Breast epithelium (tissue), 4 donors: ENCODE measurements at places on chromosomes 4 and X.

DNA sequence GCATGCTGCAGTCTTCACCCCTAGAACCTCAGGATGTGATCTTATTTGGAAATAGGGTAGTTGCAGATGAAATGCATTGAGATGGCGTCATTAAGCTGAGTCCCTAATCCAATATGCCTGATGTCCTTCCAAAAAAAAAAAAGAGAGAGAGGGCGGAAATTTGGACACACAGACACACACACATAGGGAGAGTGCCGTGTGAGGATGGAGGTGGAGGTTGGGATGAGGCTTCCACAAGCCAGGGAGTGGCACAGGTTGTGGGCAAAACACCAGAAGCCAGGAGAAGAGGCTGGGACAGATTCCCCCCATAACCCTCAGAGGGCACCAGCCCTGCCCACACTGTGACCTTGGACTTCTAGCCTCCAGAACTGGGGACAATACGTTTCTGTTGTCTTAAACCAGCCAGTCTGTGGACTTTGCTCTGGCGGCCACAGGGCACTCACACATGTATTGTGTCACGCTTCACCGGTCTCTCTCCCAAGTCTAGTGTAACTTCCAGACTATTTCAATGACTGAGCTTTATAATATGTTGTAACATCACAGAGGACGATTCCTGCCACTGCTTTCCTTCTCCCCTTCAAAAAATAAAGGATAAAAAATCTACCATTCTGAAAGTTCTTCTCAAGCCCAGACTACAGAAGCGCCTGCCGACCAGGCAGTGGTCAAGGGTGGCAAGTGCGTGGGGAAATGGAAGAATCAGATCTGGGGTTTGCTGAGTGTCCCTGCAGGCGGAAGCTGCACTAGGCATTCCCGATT lies 35.8 kb upstream of the MAN2B2 start:
- H3K27ac ChIP-seq: no peak overlapping the region
- H3K4me1 ChIP-seq: no peaks in the 10 kb centered on the region
- H3K4me3 ChIP-seq: no peak overlapping the region
- H3K27me3 ChIP-seq: no peaks in the 10 kb centered on the region
- H3K36me3 ChIP-seq: no peaks in the 10 kb centered on the region

GRCh38 chr4:74962584-74962983 lies 29.7 kb downstream of the PARM1 start:
- no peak overlapping the region for H3K4me3 ChIP-seq
- H3K27me3 ChIP-seq: no peaks in the 10 kb centered on the region

GRCh38 chr4:116055857-116056827 lies 942.7 kb upstream of the NDST4 start:
- no peaks in the 10 kb centered on the region for H3K36me3 ChIP-seq
- no peaks in the 10 kb centered on the region for H3K27me3 ChIP-seq
- no peak overlapping the region for H3K27ac ChIP-seq

DNA sequence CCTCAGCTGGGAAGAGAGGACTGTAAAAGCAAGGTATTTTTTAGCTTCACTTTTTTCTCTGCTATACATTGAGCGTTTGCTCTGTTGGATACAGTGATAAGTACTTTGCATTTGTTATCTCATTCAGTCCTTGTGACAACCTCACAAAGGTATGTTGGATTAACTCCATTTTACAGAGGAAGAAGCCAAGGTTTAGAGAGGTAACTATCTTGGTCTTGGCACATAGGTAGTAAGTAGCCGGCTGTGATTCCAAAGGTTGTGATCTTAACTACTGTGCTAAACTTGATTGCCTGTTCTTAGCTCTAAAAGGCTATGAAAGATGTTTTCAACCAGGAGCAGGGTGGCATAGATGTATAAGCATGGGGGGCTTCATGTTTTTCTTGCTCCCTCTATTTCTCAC lies 134.4 kb downstream of the POLA1 start:
- DNase-seq: no peak
- H3K36me3 ChIP-seq: no peaks in the 10 kb centered on the region
- H3K27ac ChIP-seq: no peak overlapping the region
- H3K4me1 ChIP-seq: no peaks in the 10 kb centered on the region
- H3K27me3 ChIP-seq: peaks cover 11% of the 10 kb centered on the region

DNA sequence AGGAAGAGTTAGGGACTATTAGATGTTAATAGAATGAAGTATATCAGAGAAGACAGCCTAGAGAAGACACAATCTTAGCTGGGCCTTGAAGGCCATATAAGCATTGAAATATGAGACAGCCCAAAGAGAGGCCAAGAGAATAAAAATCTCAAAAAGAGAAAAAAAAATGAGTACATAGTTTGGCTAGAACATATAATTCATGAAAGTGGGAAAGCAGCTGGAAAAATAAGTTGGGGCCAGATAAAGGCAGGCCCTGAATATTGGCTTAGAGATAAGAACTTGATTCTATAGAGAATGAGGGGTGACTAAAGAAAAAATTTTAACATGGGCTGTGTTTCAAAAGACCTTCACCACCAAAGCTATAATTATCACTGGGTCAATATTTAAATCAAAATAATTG lies 7.4 kb upstream of the UTP3 start:
- no peak for DNase-seq
- H3K4me3 ChIP-seq: no peak overlapping the region
- no peaks in the 10 kb centered on the region for H3K27me3 ChIP-seq
- H3K36me3 ChIP-seq: no peaks in the 10 kb centered on the region
- no peak overlapping the region for H3K27ac ChIP-seq

- no peaks in the 10 kb centered on the region for H3K4me1 ChIP-seq
- no peaks in the 10 kb centered on the region for H3K27me3 ChIP-seq
- H3K27ac ChIP-seq: no peak overlapping the region
- no peak overlapping the region for H3K4me3 ChIP-seq
These were observed 186.6 kb downstream of the IL1RAPL1 start for GRCh38 chrX:28773807-28774206.

GRCh38 chrX:14997271-14997670 lies 124.0 kb downstream of the MOSPD2 start:
- H3K36me3 ChIP-seq: no peaks in the 10 kb centered on the region
- H3K4me3 ChIP-seq: no peak overlapping the region
- H3K4me1 ChIP-seq: no peaks in the 10 kb centered on the region
- no peak for DNase-seq
- peaks cover 15% of the 10 kb centered on the region for H3K27me3 ChIP-seq
- H3K27ac ChIP-seq: no peak overlapping the region

DNA sequence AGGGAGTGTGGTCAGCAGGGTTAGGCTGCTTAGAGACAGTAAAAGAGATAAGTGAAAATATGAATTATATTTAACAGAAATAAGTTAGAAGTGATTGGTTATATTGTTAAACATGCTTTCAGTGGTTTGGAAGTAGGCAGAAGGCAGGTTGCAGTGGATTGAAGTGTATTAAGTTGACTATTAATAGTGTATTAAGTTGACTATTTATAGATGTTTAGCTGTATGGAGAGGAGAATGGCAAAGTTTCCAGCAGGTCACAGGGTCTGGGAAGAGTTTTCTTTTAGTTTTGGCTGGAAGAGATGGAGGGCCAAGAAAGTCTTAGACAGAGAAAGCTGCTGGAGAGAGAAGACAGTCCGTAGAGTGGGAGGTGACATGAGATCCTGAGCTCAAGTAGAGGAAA lies 7.9 kb downstream of the SMIM20 start:
- no peaks in the 10 kb centered on the region for H3K27me3 ChIP-seq
- no peaks in the 10 kb centered on the region for H3K36me3 ChIP-seq
- H3K27ac ChIP-seq: no peak overlapping the region
- no peak for DNase-seq
- H3K4me1 ChIP-seq: no peaks in the 10 kb centered on the region

DNA sequence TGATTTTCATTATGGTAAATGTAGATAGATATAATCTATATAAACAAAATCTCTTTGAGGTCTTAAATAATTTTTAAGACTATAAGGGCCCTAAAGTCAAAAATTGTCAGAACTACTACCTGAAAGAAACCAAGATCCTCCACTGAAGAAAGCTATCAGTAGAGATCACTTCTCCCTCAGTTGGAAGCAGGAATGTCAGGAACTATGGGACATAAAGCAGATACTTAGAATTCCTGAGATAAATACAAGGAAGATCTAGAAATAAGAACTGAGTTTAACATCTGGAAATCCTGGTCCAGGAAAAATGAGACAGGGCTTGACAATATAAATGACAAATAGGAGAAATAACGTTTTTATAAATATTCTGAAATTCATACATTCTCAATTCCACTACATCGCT lies 97.2 kb downstream of the ADAMTS3 start:
- H3K27ac ChIP-seq: no peak overlapping the region
- no peak overlapping the region for H3K4me3 ChIP-seq
- no peaks in the 10 kb centered on the region for H3K36me3 ChIP-seq
- H3K27me3 ChIP-seq: no peaks in the 10 kb centered on the region
- no peaks in the 10 kb centered on the region for H3K4me1 ChIP-seq

- peak overlapping the region; percentile 86 for H3K4me3 ChIP-seq
- peaks cover 35% of the 10 kb centered on the region for H3K27me3 ChIP-seq
- no peaks in the 10 kb centered on the region for H3K4me1 ChIP-seq
- DNase-seq: peak; percentile 82
These were observed 5.9 kb downstream of the TIMM17B start for GRCh38 chrX:48891402-48892288.

- no peak overlapping the region for H3K27ac ChIP-seq
- no peak for DNase-seq
- no peak overlapping the region for H3K4me3 ChIP-seq
- H3K27me3 ChIP-seq: no peaks in the 10 kb centered on the region
- H3K4me1 ChIP-seq: no peaks in the 10 kb centered on the region
These were observed 221.6 kb upstream of the SLIT2 start for GRCh38 chr4:20030108-20030507.

- H3K4me1 ChIP-seq: no peaks in the 10 kb centered on the region
- no peak overlapping the region for H3K4me3 ChIP-seq
- H3K27ac ChIP-seq: no peak overlapping the region
- no peaks in the 10 kb centered on the region for H3K27me3 ChIP-seq
These were observed 274.8 kb upstream of the UGT8 start for GRCh38 chr4:114323841-114324240.

DNA sequence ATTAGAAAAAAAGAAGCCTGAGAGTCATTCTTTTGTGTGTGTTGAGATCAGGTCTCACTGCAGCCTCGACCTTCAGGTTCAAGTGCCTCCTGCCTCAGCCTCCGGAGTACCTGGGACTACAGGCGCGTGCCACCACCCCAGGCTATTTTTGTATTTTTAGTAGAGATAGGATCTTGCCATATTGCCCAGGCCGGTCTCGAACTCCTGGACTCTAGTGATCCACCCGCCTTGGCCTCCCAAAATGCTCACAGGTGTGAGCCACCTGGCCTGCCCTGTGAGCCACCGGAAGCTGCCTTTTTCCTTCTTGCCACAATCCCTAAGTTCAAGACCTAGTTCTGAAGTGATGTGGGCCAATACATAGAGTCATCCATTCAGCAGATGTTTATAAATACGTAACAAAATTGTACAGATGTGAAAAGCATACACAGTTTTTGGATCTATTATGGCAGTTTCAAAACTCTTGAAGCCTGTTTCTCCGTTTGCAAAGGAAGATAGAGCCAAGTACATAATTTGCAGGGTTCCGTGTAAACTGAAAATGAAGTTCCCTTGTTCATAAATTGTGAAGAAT lies 536 bp upstream of the CTSO start:
- DNase-seq: no peak
- H3K4me3 ChIP-seq: peak overlapping the region; percentile 79
- H3K36me3 ChIP-seq: no peaks in the 10 kb centered on the region
- H3K27ac ChIP-seq: peak overlapping the region; percentile 98
- H3K27me3 ChIP-seq: no peaks in the 10 kb centered on the region

GRCh38 chr4:12286351-12286750 lies 857.7 kb upstream of the HS3ST1 start:
- H3K27ac ChIP-seq: no peak overlapping the region
- H3K4me3 ChIP-seq: no peak overlapping the region
- no peaks in the 10 kb centered on the region for H3K36me3 ChIP-seq
- no peaks in the 10 kb centered on the region for H3K27me3 ChIP-seq
- no peaks in the 10 kb centered on the region for H3K4me1 ChIP-seq

- no peaks in the 10 kb centered on the region for H3K4me1 ChIP-seq
- H3K27ac ChIP-seq: no peak overlapping the region
- H3K36me3 ChIP-seq: no peaks in the 10 kb centered on the region
These were observed 23.7 kb upstream of the TENM3 start for GRCh38 chr4:182219411-182220056.

GRCh38 chr4:181671672-181672071 lies 571.5 kb upstream of the TENM3 start:
- no peaks in the 10 kb centered on the region for H3K4me1 ChIP-seq
- DNase-seq: no peak
- no peak overlapping the region for H3K27ac ChIP-seq
- H3K27me3 ChIP-seq: no peaks in the 10 kb centered on the region

DNA sequence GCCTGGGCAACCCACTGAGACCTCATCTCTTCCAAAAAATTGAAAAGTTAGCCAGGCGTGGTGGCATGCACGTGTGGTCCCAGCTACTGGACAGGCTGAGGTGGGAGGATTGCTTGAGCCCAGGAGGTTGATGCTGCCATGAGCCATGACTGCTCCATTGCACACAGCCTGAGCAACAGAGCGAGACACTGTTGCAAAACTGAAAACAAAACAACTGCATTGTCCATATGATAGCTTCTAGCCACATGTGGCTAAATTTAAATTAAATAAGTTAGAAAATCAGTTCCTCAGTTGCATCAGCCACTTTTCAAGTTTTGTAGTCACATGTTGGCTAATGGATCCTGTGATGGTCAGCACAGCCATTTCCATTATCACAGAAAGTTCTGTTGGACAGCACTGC lies 67.9 kb downstream of the GAB1 start:
- no peaks in the 10 kb centered on the region for H3K36me3 ChIP-seq
- H3K27ac ChIP-seq: no peak overlapping the region
- DNase-seq: no peak
- no peak overlapping the region for H3K4me3 ChIP-seq
- H3K27me3 ChIP-seq: no peaks in the 10 kb centered on the region

DNA sequence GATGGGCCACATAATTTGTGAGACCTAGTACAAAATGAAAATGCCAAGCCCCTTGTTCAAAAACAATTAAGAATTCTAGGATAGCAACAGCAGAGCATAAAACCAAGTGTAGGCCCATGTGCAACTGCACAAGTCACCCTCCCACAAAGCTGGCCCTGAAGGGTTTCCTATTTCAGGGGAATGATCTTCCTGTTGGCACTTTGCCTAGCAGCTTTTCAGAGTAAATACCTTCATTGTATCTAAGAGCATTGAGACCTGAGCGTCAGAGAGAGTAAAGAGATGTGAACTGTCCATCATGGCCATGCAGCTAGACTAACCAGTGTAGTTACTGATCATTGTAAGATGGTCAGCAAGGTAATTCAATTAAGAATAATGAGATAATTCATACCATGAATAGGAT lies 113.6 kb downstream of the CNKSR2 start:
- no peaks in the 10 kb centered on the region for H3K36me3 ChIP-seq
- no peak overlapping the region for H3K27ac ChIP-seq
- no peak overlapping the region for H3K4me3 ChIP-seq
- H3K27me3 ChIP-seq: peaks cover 4% of the 10 kb centered on the region
- no peaks in the 10 kb centered on the region for H3K4me1 ChIP-seq
- DNase-seq: no peak

GRCh38 chrX:4547213-4547836 lies 833.9 kb upstream of the PRKX start:
- no peak overlapping the region for H3K4me3 ChIP-seq
- no peaks in the 10 kb centered on the region for H3K4me1 ChIP-seq
- DNase-seq: peak; percentile 50
- no peak overlapping the region for H3K27ac ChIP-seq

- H3K4me1 ChIP-seq: no peaks in the 10 kb centered on the region
- no peak overlapping the region for H3K27ac ChIP-seq
- no peak overlapping the region for H3K4me3 ChIP-seq
- no peaks in the 10 kb centered on the region for H3K36me3 ChIP-seq
- no peaks in the 10 kb centered on the region for H3K27me3 ChIP-seq
These were observed 98.3 kb upstream of the ANKRD50 start for GRCh38 chr4:124810827-124811226.

GRCh38 chrX:17563515-17563914 lies 173.8 kb upstream of the SCML1 start:
- no peaks in the 10 kb centered on the region for H3K4me1 ChIP-seq
- H3K36me3 ChIP-seq: no peaks in the 10 kb centered on the region
- no peak overlapping the region for H3K27ac ChIP-seq
- no peak overlapping the region for H3K4me3 ChIP-seq
- DNase-seq: no peak
- H3K27me3 ChIP-seq: peaks cover 51% of the 10 kb centered on the region
